ENCODE measurements at places on chromosomes 7 and 10.
A peak's percentile ranks its signal among the peaks of the same experiment; 100 is the strongest.

- no peak for DNase-seq
Measured at GRCh38 chr10:47372726-47373125, 11.4 kb downstream of the ZNF488 start.

- no peak for DNase-seq
Measured at GRCh38 chr7:17772581-17773288, 167.6 kb downstream of the SNX13 start.

- DNase-seq, result no peak
Measured at GRCh38 chr7:378041-378420, 88.1 kb downstream of the FOXL3 start.

DNA sequence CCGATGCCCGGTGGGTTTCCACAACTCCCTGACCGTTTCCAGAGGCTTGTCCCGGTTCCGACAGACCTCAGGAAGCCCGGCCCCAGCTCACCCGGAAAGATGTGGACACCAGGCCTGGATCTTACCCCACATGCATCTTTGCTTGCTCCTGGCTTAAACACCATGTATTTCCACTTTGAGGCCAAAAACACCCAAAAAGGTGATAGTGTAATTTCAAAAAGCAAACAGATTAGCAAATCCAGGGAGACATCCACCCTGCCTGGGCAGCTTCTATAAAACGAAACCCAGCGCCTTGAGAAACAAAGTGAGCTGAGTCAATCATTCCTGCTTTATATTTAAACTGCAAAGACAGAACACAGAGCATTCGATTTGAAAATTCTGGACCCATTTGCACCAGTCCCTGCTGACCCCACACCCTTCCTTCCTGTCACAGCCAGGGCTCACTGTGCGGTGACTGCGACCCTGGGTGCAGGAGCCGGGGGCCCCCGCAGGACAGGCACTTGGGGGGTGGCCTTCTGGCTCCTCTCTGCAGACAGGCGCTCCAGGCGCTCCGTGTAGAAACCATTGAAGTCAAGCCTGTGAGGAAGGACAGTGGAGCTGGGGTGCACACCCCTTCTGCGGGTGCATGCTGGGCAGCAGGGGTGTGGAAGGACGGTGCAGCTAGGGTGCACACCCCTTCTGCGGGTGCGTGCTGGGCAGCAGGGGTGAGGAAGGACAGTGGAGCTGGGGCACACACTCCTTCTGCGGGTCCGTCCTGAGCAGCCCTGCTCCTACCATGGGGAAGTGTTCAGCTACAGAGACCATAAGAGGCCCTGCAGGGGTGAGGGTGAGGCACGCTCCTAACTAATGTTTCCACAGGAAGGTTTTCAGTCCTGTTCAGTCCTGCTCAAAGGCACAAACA is 2.9 kb upstream of the ADAM8 start:
- DNase-seq, result peak; percentile 23

GRCh38 chr10:116732573-116732972 is 9.8 kb downstream of the HSPA12A start:
- no peak for DNase-seq

GRCh38 chr10:124342136-124342820 is 76.4 kb downstream of the OAT start:
- no peak for DNase-seq

- no peak for DNase-seq
Measured at GRCh38 chr10:91909117-91909677, at the start of gene FGFBP3. Gene FGFBP3 (minus strand): TSS chr10:91909486. CDS start chr10:91908969, 517 bp downstream.

GRCh38 chr10:50347394-50347802 is 96.1 kb upstream of the ASAH2 start:
- no peak for DNase-seq

- no peak for DNase-seq
Measured at GRCh38 chr10:77032188-77032570, 605.4 kb downstream of the KCNMA1 start.

GRCh38 chr7:22481726-22482125 is 18.3 kb downstream of the STEAP1B start:
- DNase-seq, result no peak

- no peak for DNase-seq
Measured at GRCh38 chr7:151722533-151722932, 154.4 kb downstream of the PRKAG2 start.

DNA sequence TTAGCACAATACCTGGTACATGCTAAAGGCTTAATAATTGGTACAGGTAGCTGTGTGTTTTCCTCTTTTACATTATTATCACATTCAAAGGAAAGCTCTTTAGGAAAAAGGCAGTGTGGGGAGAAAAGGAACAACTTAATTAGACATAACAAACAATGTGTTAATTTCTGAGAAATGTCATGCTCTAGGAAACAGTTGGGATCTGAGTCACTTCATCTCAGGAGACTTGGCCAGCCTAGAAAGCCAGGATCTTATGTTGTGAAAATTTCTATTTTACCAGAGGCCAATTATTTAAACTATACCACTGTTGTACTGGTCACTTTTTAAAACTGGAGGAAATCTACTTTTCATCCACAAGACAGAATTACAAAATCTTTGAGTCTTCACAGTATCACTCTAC is 39.6 kb downstream of the ARMH3 start:
- no peak for DNase-seq

- peak; percentile 88 for DNase-seq
Measured at GRCh38 chr7:46079421-46079820, 158.3 kb upstream of the IGFBP3 start.

- DNase-seq, result peak; percentile 37
Measured at GRCh38 chr10:103551619-103552602, 58.4 kb downstream of the NEURL1 start.

GRCh38 chr7:19117870-19118608 is 603 bp upstream of the TWIST1 start:
- DNase-seq, result no peak

GRCh38 chr7:43490016-43490415 is 92.9 kb upstream of the STK17A start:
- no peak for DNase-seq

DNA sequence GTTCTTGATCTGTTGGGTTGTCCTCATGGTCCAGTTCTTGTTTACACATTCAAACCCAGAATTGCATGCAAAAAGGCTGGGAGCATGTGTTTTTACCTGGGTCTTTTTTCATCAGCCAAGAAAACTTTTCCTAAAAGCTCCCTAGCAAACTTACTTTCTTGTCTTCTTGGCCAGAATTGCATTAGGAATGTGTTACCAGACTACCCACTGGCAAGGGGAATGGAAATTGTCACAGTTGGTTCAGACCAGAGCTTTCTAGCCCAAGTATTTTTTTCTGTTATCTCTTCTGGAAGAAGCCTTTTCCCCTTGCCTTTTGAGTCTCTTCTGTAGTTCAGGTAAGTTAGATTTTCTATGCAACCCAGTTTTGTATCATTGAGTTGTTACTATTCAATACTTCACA is 77.5 kb downstream of the BMPR1A start:
- no peak for DNase-seq

- DNase-seq, result no peak
Measured at GRCh38 chr10:76558586-76558985, 1079.0 kb downstream of the KCNMA1 start.

GRCh38 chr10:131814567-131815265 is 86.1 kb upstream of the PPP2R2D start:
- DNase-seq, result no peak

DNA sequence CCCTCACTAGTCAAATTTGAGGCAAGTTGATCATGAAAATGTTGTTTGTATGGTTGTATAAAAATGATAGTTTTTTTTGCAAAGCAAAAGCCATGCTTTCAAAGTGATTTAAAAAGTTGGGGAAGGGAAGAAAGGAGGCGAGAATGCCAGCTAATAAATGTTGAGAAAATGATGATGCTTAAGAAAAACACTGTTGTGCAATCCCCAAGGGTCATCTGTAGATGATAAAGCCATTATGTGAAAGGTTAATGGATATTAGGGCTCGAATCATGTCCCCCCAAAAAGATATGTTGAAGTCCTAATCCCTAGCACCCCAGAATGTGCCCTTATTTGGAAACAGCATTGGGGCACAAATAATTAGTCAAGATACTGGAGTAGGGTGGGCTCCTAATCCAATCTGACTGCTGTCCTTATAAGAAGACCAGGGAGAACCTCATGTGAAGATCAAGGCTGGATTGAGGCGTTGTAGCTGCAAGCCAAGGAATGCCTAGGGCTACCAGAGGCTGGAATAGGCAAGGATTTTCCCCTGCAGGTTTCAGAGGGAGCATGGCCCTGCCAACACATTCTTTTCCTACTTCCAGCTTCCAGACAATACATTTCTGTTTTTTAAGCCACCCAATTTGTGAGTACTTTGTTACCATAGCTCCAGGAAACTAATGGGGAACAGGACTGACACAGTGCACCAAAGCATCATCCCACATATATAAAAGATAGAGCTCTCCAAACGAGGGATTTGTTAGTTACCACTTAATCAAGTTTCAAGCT is 35.4 kb upstream of the MKLN1 start:
- DNase-seq, result no peak

DNA sequence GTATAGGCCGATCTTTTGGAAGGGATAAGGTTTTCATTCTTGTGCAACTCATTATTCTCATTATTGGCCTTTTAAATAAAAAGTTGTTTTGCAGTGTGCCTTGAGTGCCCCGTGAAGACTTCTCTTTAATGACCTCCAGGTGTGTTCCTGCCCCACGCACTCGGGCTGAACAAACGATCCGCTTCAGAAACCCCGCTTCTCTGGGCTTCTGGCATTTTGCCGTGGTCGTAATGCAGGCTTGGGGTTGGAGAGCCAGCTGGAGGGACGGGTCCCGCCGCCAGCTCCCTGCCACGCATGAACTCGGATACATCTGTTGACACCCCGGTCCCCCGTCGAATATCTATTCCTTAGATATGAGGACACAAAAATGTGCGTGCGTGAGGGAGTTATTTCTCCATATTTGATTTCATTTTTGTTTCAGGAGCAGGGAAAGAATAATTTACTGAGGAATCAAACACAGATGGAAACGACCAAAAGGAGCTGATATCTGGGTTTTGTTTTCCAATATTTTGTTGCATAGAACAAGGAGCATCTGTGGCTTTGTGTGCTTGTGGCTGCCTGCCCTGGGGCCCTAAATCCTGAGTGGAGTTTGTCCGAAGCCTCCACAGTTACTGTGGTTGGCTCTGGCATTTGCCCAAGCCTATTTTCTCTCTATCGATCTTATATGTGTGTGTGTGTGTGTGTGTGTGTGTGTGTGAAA is 17.0 kb upstream of the TTYH3 start:
- no peak for DNase-seq

DNA sequence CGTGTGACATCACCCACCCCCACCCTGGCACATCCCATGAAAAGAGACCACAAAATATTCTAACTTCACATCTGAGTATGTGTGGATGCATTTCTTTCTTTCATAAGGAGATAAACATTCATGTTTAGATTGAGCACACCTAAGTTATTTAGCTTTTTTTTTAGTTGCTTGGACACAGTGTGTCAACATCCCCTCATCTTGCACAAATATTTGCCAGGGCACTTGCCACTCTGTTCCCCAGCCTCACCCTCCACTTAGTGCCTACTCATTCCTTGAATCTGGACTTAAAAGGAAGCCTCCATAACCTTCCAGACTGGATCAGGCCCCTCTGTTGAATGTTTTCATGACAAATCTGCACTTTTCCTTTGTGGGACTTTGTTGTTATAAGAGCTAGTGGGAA is 338.9 kb upstream of the IGFBP3 start:
- no peak for DNase-seq

- DNase-seq, result peak; percentile 96
Measured at GRCh38 chr10:72552857-72553256, 73.0 kb downstream of the MICU1 start.

GRCh38 chr10:49162761-49163310 is 25.4 kb downstream of the TMEM273 start:
- no peak for DNase-seq

DNA sequence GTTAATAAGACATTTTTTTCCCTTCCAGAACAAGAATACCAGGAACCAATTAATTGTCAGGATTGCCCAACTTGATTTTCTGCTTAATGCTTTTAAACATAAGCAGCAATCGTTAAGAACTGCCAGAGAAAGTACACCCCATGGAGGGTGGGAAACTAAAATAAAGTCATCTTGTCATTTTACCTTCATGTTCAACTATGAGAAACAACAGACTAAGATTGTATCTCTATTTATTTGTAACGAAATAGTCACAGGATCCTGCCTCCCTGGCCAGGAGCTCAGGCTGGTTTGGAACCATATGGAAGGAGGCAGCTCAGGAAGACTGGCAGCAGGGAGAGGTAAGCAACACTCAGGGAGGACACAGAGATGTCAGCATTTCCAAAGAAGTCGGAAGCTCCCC is 129.6 kb downstream of the TNS3 start:
- DNase-seq, result no peak

DNA sequence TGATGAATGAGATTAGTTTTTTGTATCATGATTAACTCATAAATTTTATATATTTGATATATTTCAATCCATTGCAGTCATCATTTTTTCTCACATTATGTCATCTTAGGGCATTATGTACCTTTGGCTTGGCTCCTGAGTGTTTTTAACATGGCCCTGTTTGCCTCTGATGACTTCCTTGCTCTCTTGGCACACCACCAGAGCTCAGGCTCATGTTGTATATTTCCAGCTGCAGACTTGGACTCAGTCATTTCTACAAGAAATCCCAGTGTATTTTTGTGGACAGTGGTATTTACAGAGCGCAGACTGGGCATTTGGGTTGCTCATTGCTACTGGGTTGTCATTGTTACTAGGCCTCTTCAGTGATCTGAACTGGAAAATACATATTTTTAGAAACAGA is 188.5 kb downstream of the ADRA2A start:
- no peak for DNase-seq

- no peak for DNase-seq
Measured at GRCh38 chr10:18268005-18268404, 127.8 kb downstream of the CACNB2 start.

GRCh38 chr10:46306516-46307184 is 19.9 kb downstream of the ANTXRL start:
- peak; percentile 95 for DNase-seq

- DNase-seq, result no peak
Measured at GRCh38 chr10:77350134-77350533, 287.5 kb downstream of the KCNMA1 start.

GRCh38 chr7:31776616-31777015 is 89.6 kb downstream of the PPP1R17 start:
- no peak for DNase-seq

DNA sequence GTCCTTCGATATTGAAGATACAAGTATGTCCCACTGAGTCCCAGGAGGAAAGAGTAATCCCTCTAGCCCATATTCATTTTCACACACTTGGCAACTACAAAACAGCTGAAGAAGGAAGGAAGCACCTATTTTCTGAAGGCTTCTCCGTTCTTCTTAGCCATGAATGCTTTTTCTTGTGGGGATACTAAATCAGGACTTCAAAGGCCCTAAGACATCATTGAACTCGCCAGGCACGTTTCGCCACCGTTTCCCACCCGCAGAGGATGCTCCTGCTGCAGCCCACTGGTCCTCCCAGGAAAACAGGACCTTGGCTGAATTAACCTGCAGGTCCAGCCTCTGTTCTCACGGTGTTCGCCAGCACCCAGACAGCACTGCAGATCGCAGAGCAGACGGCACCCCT is 561.5 kb downstream of the DNAJB6 start:
- DNase-seq, result no peak

GRCh38 chr10:51879238-51879637 is 179.8 kb upstream of the CSTF2T start:
- peak; percentile 65 for DNase-seq

Measured in trophoblast cell (in vitro differentiated cells and primary cell).